ENCODE measurements at places on chromosomes 2 and 18.
A peak's percentile ranks its signal among the peaks of the same experiment; 100 is the strongest.

DNA sequence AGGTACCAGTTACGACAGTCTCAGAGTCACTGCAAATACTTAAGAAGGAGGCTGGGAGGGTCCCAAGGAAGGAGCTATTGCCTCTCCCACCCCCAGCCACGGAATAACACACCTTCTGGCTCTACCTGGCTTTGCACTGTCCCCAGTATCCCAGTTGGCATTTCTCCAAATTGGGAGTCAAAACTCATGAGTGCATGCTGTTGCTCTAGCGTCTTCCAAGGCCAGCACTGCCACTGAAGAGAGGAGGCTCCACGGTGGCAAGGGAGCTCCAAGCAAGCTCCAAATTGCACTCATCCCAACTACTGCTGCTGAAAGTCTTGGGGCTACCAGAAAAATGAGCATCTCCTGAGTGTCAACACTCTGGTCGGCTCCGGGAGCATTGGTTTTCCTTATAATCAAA, 1.6 kb downstream of the SCTR start:
- no peak for DNase-seq

DNA sequence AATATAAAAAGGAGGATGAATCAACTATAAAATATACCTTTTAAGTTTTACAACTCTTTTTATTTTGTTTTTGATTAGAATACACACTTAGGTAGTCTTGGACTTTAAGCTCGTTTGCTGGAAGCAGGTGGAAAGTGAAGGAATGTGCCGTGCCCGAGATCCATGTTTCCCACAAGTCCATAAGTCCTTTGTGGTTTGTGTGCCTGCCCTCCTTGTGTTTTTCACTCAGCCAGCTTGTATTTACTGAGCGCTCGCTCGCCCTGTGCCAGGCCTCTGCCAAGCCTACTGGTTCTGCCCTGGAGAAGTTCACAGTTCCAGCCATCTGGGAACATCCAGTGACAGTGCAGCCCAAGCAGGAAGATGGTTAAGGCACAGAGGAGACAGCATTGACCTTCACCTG, 142.6 kb downstream of the MGAT5 start:
- DNase-seq, result no peak

- DNase-seq, result no peak
These were observed 27.1 kb upstream of the KLF11 start for GRCh38 chr2:10016001-10016801.

DNA sequence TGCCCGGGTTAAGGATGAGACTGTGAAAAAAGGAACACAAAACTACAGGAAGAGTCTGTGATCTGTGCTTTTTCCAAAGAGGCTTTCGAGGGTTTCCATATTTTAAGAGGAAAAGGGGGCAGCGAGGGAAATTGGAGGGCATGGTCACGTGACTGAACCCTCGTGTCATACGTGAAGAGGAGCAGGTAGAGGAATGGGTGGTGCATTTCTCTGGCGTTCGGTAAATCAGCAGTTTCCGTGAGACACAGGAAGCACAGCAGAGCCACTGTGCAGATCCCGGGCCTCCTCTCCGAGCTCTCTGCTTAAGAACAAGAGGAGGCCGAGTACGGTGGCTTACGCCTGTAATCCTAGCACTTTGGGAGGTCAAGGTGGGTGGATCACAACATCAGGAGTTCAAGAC, 219.7 kb downstream of the NDUFA10 start:
- DNase-seq, result no peak

- no peak for DNase-seq
These were observed 13.8 kb downstream of the GKN2 start for GRCh38 chr2:68938938-68939337.

DNA sequence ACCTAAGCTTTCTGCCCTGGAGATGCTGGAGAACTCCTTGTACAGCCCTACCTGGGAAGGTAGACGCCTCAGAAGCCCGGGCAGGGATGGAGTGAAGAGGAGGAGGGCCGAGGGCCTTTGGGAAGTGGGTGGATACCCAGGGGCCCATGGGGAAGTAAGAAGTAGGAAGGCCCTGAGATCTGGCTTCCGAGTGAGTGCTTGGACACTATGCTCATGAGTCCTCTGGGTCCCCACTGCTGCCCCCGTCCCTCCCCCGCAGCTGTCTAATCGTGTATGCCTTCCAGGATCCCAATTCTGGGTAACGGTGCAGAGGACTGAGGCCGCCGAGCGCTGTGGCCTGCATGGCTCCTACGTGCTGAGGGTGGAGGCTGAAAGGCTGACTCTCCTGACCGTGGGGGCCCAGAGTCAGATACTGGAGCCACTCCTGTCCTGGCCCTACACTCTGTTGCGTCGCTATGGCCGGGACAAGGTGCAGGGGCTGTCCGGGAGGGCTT, 1.1 kb downstream of the DOK1 start:
- no peak for DNase-seq

- DNase-seq, result peak; percentile 54
These were observed 78.9 kb downstream of the MAP4K4 start for GRCh38 chr2:101776172-101777043.

DNA sequence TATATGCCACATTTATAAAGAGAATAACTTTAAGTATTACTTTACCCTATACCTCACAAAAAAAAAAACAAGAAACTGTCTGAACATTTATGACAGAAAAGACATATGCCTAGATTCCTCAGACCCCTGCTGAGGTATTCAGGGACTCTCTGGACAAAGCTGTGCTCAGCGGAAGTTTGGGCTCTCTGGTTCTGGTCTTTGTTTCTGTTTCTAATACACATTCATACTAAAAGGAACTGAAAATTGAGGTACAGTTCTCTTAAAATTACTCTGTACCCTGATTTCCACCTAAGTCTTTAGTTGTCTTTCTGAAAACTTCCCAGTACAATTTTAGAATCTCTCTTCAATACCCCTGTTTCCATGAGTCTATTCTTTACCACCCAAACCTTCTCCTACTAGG, 160.3 kb downstream of the IKZF2 start:
- DNase-seq, result no peak

DNA sequence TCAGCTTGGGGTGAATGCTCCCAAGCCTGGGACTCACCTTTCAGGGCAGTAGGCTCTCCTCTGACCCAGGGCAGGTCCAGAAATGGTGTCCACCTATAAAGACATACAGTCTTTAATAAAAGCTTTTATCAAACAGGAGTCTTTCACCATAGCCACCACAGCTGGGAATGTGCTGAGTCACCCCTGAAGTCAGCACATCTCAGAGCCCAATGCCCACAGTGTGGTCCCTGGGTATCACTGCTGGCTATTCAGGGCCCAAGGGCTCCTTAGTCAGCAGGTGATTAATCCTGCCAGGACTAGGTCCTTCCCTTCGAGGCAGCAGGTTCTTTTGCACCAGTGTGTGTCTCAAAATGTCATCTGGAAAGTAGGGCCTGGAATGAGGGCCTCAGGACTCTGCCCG, 181.9 kb downstream of the MEMO1 start:
- no peak for DNase-seq

DNA sequence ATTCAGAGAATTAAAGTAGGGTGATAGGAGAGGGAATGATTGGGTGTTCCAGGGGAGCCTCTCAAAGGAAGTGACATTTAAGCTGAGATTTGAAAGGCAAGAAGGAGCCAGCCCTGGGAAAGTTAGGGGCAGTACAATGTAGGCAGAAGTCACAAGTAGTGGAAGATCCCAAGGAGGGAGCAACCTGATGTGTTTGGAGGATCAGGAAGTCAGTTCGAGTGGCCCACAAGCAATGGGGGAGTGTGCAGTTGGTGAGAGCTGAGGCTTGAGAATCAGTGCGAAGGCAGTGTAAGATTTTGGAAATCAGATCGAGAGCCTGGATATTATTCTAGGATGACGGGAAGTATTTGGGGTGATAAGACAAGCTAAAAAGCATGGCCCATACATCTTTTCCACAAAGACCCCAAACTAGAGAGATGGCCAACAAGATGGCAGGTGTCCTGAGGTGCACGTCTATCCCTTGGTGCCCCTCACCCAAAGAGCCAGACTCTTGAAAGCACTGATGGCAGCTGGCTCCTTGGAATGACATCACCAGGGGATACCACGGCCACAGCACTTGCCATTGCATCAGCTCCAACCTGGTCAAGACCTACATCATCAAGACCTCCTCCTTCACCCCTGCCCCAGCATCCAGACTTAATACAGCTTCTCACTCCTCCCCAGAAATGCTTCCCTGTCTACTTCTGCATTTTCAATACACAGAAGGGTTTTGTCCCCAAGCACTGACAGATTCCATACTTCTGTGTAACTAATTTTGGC, 127.3 kb downstream of the BCL2 start:
- DNase-seq, result no peak

DNA sequence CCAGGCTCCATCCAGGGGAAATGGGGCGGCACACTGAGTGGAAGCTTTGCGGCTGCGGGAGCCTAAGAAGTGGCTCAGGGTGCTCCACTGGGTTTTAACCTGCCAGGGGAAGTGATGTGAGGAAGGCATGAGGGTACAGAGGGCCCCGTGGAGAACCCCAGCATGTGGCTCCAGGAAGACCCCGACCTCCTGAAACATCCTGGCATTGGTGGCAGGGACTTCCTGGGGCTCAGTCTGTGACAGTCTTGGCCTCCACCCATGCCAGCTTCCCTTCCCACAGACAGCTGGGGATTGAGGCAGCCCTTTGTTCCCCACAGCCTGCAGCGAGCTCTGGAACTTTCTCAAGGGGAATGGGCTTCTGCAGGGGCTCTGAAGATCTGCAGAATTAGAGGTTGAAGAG, 146.6 kb downstream of the TNS1 start:
- DNase-seq, result no peak

GRCh38 chr2:47520302-47520630, 117.3 kb downstream of the MSH2 start:
- no peak for DNase-seq

GRCh38 chr18:62250475-62250874, 63.4 kb downstream of the RELCH start:
- no peak for DNase-seq

DNA sequence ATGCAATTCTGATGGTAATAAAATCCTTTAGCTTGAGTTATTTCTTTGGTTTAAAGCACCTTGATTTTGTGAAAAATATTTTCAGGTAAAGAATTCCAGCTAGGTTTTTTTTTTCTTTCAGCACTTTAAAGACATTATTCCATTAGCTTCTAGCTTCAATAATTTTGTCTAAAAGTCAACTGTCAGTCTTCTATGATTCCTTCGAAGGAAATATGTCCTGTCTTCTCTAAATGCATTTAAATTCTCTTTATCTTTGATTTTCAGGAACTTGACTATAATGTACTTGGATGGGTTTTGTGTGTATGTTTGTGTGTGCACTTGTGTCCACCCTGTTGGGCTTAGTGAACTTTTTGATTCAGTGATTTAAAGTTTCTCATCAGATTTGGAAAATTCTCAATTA, 4.7 kb downstream of the LONRF2 start:
- no peak for DNase-seq

DNA sequence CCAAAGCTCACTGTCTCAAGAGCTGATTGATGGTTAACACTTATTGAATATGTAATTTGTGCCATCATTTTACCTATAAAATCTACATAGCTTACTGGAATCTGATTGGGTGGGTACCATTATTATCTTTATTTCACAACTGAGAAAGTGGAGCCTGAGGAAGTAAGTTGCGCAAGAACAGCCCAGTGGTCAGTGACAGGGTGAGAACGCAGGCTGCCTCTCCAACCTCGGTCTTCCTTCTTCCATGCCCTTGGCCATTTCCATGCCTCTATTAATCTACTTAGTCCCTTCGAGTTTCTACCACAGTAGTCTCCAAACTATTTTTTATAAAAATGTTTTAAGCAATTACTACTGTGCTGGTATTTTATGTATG, 390.9 kb upstream of the VWC2L start:
- DNase-seq, result no peak

GRCh38 chr2:166372046-166372445, 3.7 kb downstream of the SCN9A start:
- DNase-seq, result peak; percentile 61

- DNase-seq, result no peak
These were observed 32.9 kb upstream of the SPTBN1 start for GRCh38 chr2:54423213-54423612.

DNA sequence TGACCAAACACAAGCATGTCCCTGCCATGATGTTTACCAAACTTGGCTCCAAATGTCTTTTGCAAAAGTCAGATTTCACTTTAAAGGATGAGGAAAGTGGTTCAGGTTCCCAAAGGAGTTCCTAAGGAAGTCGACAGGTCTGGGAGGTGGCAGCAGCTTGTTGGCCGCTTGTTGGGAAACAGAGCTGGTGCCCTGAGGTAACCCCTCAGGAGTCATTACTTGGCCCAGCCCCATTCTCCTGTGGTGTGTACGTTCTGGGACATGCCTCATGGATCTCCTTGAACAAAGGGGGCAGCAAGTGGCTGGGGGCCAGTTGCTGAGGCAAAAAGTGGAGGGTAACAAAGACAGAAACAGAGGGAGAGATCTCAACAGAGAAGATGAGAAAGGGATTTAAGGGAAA, 10.9 kb downstream of the TMBIM1 start:
- no peak for DNase-seq

DNA sequence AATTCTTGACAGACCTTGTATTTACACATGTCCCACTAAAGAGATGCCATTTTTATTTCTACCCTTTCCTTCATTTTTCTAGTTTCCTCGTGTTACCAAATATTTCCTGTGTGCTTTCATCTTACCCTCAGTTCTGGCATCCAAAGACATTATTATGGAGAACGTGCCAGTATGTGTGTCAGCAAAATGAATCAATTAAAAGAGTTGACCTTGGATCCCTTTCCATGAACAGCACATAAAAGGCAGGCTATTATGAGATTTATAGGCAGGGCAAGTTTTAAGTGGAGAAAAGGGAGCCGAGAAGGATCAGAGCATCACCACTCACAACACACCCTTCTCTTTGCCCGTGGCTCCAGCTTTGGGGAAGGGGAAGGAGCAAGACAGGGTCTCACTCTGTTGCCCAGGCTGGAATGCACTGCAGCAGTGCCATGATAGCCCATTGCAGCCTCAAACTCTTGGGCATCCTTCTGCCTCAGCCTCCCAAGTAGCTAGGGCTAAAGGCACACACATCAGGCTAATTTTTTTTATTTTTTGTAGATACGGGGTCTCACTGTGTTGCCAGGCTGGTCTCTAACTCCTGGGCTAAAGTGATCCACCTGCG, 149.9 kb downstream of the GFPT1 start:
- DNase-seq, result no peak

DNA sequence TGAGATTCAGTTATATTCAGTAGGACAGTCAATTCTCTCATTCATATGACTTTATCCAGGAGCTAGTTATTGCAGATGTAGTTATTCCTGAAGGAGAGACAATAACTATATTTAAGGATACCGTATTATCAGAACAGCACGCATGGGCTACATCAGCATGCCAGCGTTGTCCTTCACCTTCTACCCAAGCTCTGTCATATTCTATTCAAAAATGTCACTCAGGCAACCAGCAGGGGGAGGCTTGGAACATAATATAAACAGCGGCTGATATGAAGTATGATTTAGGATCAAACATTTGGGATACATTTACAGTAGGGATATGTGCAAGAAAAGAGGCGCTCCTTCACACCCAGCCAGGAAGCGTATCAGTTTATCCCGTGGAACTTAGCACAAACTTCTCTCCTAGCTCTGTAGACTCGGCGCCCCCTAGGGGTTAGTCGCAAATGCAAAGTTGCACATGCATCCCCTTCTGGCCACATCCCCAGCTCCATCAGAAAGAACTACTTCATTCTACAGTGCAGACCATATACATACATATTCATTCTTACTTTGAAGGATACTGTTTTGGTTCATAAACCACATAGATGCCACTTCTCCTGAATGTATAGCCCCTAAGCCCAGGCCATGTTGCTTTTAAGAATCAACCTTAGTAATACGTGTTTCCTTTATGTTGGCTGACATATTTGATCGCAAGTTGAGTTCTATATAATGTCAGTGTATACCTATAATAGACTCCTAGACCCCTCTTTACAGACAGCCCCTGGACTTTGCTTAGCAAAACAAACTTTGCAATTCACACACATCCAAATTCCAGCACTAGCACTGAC, 759.4 kb downstream of the ADCYAP1 start:
- DNase-seq, result peak; percentile 21

GRCh38 chr2:65264821-65265670, 37.4 kb downstream of the ACTR2 start:
- peak; percentile 46 for DNase-seq

Data from HuH-7 (cell line).